ENCODE measurements at places on chromosomes 6 and 20.

- DNase-seq = no peak
Measured at GRCh38 chr20:62052842-62053464, 12.7 kb downstream of the TAF4 start.

GRCh38 chr6:15453622-15454021 is 207.8 kb downstream of the JARID2 start:
- DNase-seq = no peak

DNA sequence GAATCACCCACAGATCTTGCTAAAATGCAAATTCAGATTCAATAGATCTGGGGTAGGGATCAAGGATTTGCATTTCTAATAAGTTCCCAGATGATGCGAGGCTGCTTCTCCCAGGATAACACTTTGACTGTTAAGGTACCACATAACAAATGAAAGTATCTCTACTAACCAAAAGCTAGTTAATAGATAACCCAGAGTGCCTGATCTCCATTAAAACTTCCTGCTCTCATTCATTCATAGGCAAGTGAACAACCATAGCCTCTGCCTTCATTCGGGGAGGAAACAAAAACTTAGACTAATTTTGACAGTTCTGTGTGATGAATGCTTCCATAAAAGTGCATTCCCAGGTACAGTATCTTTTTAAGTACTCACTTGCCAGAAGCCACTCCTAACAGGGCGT is 265.6 kb upstream of the BTBD3 start:
- no peak for DNase-seq

DNA sequence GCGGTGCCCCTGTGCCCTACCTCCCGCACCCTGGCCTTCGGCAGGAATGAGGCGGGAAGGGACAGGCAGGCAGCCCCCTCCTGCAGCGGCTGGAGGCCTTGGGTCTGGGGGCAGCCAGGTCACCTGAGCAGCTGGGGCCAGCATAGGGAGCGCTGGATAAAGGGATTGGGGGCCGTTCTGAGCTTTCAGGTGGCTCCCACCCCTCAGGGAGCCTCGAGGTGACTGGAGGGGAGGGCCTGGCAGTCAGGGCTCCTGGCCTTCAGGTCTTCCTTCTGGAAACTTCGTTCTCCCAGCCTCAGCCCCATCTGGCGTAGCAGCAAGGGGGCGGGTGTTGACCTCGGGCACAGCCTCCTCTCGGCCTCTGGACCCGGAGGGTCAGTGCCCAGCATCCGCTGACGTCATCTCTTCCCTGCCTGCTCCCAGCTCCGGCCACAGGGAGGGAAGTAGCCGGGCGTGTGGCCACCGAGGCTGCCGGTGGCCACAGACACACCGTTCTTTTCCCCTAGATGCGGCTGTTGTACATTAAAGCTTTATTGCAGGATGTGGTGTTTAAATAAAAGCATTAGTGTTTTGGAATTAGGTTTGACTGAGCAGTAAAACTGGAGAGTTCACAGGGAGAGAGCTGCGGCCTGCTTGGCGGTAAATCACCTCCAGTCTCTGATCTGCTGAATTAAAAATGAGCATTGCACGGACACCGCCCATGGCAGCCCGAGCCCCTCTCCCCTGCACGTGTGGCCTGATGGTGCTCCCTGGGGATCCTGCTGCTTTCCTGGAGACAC is 80.0 kb upstream of the GATA5 start:
- DNase-seq = no peak

GRCh38 chr6:153121311-153121710 is 9.8 kb downstream of the RGS17 start:
- DNase-seq = no peak

DNA sequence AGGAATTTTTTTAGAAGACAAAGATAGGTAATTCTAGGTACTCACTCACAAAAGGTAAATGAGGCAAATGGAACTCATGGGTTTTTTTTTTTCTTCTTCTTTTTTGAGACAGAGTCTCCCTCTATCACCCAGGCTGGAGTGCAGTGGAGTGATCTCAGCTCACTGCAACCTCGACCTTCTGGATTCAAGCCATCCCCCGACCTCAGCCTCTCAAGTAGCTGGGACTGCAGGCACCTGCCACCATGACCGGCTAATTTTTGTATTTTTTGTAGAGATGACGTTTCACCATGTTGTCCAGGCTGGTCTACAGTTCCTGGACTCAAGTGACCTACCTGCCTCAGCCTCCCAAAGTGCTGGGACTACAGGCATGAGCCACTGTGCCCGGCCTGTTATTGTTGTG is 126.1 kb downstream of the LRRC1 start:
- no peak for DNase-seq

GRCh38 chr6:135503703-135504475 is 6.3 kb upstream of the AHI1 start:
- no peak for DNase-seq

DNA sequence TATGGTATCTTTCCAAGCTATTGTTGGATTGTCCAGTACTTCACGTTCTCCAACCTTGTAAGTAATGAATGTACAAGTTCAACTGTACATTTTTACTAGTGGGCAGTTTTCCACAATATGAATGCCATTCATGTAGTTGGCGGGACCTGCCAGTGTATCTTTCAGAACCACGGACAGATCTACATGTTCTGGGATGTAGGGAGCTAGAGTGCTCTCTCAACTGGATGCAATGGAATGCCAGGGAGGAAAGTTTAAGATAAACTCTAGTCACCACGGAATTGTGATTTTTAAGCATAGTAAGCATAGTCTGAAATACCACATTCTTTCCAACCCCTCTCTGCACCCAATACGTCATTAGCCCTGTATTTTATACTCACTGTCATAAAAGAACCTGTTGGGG is 21.5 kb upstream of the HLA-C start:
- DNase-seq = no peak

DNA sequence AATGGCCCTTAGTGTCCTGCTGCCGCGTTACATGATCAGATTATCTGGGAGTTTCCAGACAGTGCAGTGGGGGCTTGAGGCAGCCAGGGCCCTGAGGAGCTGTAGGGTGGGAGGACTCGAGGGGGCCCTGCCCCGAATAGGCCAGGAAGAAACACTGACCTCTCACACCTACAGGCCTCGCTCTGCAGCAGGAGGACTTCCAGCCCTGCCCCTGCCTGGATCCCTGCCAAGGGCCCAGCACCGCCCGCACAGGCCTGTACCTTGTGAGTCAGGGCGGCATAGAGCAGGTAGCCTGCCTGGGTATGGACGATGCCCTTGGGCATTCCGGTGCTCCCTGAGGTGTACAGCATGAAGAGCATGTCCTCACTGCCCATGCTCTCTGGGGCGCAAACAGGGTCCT is 30.1 kb upstream of the APMAP start:
- DNase-seq = no peak

DNA sequence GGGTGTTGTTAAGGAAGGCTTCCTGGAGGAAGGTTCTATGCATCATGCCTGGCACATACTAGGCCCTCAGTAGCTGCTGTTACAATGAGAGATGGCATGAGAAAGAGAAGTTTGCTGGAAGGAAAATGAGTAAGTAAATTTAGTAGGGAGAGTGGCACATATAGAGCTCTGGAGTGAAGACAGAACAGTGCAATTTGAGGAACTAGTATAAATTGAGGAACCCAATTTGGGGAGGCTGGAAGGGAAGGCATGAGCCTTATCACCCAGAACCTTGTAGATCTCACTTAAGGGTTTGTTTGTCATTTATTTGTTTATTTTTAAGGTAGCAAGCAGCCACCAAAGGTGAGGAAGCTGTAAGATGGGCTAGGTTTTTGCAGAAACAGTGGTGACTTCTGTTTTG is 87.1 kb upstream of the SCGN start:
- no peak for DNase-seq

DNA sequence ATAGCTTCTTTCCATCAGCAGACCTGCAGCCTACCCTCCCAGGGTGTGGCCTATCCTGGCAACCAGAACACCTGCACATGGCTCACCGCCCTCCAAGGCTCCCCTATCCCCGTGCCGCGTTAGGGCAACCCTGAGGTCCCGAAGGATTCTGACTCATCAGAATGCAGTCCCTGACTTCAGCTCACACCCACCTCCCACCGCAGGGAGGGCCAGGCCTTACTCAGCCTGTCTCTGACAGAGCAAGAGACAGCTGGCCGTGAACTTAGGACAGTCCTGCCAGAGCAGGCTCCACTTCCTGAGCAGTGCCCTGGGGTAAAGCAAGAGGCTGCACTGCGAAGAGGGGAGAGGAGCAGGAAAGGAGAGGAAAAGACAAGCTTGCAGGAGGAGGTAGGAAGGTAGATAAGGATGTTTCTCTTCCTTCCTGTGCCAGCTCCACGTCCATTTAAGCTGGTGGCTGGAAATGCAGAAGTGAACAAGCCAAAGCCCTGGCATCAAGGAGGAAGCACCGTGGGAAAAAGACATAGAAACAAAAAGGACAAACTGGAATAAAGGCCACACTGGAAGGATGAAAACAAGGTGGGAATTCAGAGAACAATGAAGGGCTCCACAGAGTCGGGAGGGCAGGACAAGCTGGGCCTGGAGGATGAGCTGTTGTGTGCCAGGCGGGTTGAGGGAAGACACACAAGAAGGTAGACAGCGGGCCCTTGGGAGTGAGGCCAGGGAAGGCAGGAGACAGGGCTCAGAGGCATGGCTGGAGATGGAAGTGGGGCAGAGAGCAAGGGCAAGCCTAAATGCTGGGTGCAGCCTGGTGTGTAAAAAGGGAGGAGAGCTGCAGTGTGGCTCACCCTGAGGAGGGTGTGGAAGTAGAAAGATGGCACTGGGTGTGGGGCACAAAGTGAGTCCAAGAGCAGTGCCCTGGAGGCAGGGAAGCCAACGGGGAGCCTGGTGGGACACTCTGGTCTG is 102.7 kb downstream of the SLC23A2 start:
- DNase-seq = no peak

- DNase-seq = no peak
Measured at GRCh38 chr6:93787841-93788240, 368.5 kb upstream of the EPHA7 start.

- no peak for DNase-seq
Measured at GRCh38 chr6:122649701-122650100, 39.5 kb downstream of the PKIB start.

GRCh38 chr6:40506954-40507353 is 80.2 kb downstream of the LRFN2 start:
- no peak for DNase-seq

GRCh38 chr6:113361014-113361645 is 496.0 kb upstream of the MARCKS start:
- DNase-seq = no peak

- DNase-seq = no peak
Measured at GRCh38 chr20:48287021-48287494, 501.8 kb upstream of the SULF2 start.

DNA sequence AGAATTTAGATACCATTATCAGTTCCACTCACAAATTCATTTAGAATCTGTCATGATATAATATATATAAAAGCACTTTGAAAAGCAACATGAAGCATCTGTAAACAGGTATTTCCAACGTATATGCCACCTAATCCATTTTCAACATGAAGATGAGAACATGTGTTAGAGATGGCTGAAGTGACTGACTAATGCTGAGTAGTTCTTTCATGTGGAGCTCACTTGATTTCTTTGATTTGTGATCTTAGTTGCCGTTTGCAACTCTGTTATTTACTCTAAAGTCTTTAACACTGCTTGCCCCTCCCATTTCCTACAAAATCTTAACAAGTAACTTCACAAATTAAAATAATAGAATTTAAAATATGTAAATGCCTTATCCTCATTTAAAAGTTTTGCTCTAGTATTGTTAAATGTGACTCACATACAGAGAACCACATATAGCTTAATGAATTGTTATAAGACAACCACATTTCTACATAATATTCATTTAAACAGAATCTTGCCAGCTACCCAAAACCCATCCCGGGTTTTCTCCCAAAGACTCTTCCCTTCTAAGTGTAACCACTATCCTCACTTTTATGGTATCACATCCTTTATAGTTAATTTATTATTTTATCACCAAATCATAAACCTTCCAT is 78.3 kb downstream of the ME1 start:
- no peak for DNase-seq

GRCh38 chr20:46993465-46994095 is 98.9 kb downstream of the EYA2 start:
- DNase-seq = no peak

DNA sequence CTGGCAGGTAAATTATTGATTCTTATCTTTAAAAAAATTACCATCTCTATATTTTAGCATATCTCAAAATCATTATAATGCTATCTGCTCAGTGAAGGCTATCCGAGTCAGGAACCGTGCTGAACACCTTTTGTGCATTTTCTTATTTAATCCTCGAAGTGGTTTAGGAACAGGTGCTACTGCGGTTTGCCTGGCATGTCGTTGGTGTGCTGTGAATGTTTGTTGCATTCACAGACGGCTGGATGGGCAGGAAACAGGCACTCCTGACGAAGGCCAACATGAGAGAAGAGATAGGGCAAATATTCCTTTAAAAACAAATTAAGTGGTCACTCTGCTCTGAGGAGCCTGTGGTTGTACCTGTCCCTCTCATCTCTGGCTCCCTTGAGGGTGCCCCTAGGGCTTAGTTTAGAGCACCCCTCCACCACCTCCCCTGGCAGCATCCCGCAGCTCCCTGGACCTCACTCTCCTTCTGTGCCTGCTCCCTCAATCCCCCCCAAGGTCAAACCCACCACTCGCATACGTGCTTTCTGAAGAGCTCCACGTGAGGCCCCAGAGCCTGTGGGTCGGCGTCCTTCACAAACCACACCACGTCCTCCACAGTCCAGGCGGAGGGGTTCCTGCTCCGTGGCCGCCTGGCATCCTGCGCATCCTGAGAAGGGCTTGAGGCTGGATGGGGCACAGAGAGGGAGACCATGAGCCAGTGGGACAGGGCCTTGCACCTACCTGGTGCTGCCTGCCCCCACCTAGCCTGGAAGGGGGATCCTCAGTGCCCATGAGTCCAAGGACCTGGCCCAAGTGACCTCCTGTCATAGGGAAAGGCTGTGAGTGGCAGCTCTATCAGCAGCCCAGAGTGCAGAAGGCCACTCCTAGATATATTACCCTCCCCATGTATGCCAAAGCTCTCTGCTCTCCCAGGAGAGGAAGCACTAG is 116.5 kb downstream of the SCML4 start:
- no peak for DNase-seq

- DNase-seq = no peak
Measured at GRCh38 chr20:60206259-60206658, 248.0 kb downstream of the CDH26 start.

- no peak for DNase-seq
Measured at GRCh38 chr6:166633732-166634535, 6.9 kb upstream of the RPS6KA2 start.

DNA sequence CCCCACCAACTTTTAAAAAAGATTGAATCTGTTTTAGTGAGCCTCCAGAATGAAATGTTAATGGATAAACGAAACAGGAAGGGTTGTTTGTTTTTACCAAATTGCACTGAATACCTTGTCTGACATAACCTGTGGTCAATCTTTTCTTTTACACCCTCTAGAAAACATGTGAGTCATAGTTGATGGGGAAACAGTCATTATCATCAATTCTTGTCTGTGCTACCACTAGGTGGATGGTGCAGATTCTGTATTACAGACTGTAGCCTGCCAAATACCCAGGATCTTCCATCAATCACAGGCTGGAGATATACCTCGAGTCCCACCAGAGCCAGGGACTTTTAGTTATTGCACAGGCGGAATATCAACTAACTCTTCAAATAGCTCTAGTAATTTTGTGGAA is 29.5 kb upstream of the PKIB start:
- DNase-seq = no peak
